NCI-H1417 treated with DMSO at 0.1 percent for 48 hours (cell line): ENCODE measurements at places on chromosomes 13 and 19.

GRCh38 chr19:58544591-58545285, 874 bp downstream of the TRIM28 start:
- no peak for DNase-seq

DNA sequence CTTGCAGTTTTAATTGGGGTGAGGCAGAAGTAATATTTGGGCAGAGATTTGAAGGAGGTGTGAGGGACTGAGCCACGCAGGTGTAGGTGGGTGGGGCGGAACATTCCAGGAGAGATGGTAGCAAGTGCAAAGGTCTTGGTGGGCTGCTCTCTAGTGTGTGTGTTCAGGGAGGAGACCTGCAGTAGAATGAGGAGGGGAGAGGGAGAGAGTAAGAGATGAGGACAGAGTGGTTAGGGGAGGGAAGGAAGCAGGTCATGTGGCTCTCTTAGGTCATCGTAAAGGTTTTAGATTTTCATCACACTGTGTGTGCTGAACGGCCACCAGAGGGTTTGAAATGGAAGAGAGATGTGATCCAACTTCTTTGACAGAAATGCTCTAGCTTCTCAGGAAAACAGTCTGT, 33.5 kb downstream of the WASF3 start:
- no peak for DNase-seq

- no peak for DNase-seq
Measured at GRCh38 chr13:80173224-80173623, 167.7 kb downstream of the SPRY2 start.

DNA sequence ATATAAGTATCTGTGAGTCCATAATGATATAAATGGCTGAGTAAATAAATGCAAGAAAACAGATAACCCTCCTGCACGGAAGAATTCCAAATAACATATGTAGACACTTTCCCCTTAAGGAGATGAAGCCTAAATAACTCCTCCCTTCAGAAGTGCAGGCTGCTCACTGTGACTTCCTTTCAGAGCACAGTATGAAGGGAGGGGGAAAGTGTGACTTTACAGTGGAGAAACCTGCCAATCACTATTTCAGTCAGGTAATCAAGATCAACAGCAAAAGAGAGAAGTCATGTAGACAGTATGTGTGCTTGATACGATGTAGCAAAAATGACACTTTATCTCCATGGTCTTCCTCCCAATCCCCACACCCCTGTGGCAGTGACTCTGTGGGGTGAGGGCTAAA, 7.1 kb downstream of the GGACT start:
- DNase-seq: no peak

DNA sequence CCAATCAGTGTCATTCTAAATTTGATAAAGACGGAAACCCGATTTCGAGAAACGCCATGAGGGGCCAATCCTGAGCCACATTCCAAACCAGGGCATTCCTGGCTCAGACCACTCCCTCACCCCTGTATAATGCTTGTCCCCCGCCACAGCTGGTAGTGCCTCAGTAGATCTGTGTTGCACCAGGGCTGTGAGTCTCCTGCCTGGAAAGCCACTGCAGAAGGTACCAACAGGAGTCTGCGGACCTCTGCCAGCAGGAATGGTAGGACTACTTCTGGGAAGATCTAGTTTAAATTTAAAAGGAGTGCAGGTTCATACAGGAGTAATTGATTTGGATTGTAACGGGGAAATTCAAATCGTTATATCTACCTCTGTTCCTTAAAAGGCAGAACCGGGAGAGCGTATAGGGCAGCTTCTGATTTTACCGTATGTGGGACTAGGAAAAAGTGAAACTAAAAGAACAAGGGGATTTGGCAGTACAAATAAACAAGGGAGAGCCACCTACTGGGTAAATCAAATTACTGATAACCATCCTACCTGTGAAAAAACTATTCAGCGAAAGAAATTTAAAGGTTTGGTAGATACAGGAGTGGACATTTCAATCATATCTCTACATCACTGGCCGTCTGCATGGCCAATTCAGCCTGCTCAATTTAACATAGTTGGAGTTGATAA, 20.8 kb upstream of the ZNF266 start:
- DNase-seq: no peak

- peak; percentile 50 for DNase-seq
Measured at GRCh38 chr19:45404557-45405434, at the start of gene PPP1R13L. TSS of gene PPP1R13L (minus strand) at chr19:45405069. CDS start at chr19:45398318, 6,751 bp downstream.

GRCh38 chr19:8501981-8502380, 459 bp downstream of the PRAM1 start:
- no peak for DNase-seq

GRCh38 chr13:53200075-53200474, 171.5 kb downstream of the OLFM4 start:
- DNase-seq: no peak

DNA sequence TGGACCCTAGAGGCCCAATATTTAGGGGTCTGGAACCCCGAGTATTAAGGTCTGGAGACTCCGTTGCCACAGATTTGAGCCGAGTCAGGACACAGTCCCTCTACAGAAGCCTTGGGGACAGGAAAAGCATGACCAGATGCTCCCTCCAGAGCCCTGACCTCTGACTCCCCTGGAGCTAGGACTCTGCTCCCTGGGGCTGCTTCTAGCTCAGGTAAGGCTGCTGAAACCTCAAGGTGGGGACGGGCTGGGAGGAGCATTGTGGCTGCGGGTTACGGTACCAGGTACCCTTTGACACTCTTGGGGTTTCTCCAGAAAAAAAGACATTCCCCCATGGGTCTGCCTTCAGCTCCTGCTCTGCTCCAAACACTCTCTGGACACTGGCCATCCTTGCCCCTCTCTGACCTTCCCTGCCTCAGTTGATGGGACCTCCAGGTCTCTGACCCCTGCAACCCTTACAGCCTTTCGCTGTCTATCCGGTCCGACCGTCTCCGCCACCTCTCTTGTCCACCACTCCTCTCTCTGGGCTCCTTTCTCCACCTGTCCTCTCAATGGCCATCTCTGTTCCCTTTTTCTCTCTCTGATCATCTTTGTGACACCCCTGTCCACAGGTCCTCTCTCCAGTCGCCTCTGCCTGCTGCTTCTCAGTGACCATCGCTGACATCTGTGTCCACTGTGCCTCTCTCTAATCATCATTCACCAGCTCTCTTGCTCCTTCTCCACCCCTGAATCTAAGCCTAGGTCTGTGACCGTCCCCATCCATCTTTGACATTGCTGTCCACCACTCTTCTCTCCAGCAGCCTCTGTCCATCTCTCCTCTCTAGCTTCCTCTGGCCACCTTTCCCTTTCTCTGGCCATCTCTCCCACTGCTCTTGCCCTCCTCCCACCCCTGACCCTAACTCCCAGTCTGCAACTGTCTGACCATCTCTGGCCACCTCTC, 1.4 kb downstream of the LRFN3 start:
- no peak for DNase-seq

DNA sequence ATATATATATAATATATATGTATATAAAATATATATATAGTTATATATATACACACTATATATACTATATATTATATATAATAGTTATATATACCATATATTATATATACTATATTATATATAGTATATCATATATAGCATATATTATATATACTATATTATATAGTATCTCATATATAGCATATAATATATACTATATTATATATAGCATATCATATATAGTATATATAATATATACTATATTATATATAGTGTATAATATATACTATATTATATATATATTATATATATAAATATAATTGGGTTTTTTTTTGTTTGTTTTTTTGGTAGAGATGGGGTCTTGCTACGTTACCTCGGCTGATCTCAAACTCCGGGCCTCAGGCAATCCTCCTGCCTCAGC, 11.6 kb upstream of the HNRNPL start:
- DNase-seq: no peak

- DNase-seq: no peak
Measured at GRCh38 chr13:91154558-91155353, 192.7 kb upstream of the MIR17HG start.

DNA sequence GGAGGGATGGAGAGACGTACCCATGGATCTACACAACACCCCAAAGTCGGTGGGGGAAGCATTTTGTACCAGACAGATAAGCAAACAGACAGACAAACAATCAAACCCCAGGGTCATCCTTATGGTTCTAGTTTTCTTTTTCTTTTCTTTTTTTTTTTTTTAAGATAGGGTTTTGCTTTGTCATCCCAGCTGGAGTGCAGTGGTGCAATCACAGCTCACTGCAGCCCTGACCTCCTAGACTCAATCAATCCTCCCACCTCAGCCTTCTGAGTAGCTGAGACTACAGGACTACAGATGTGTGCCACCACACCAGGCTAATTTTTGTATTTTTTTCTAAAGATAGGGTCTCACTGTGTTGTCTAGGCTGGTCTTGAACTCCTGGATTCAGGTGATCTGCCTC, 17.9 kb upstream of the FBL start:
- DNase-seq: no peak

DNA sequence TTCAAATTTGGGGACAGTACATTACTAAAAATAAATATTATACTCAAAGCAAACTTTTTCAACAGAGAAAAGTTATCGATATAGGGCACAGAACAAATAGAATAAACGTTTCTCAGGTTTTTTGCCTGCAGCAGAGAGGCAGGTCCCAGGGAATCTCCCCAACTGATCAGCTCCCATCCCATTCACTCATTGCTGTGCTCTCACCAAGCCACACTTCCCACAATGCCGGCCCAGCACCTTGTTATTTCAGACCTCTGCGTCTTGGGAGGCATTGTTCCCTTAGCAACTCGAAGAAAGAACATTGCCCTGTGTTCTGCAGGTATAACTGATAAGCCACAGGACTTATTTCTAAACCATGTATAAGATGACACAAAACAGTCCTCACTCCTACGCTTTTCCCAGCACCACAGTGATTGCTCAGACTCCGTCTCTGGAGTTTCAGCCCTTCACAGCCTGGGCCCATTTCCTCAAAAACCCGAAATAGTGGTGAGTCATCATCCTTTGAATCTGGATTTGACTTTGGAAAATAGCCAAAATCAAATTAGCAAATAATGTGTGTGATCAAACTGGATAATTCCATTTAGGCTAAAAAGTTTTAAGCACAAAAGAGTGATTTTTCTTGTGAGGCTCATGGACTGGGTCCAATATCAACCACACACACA, 100.4 kb downstream of the DCLK1 start:
- no peak for DNase-seq

GRCh38 chr19:4604912-4605311, 34.4 kb upstream of the TNFAIP8L1 start:
- no peak for DNase-seq

DNA sequence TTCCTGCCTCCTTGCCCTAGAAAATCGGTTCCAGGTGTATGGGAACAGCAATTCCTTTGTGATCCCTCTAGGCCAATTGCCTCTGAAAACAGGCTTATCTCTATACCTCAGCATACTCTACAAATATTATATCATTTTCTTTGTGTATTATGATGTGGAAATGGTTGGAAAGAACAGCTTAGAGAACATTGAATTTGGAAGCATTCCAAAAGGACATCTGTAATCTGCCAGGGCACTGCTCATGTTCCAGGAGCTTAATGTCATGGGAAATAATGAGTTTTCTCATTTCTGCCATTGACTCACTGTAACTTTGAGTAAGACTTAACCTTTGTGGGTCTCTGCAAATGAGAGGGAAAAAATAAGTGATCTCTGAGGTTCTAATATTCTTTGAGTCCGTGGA, 147.3 kb downstream of the UFM1 start:
- no peak for DNase-seq
